Left colon (tissue), 2 donors: ENCODE measurements at places on chromosomes 2 and 18.
A peak's percentile ranks its signal among the peaks of the same experiment; 100 is the strongest.

- no peak for DNase-seq
Measured at GRCh38 chr2:100603414-100603813, 40.6 kb downstream of the PDCL3 start.

DNA sequence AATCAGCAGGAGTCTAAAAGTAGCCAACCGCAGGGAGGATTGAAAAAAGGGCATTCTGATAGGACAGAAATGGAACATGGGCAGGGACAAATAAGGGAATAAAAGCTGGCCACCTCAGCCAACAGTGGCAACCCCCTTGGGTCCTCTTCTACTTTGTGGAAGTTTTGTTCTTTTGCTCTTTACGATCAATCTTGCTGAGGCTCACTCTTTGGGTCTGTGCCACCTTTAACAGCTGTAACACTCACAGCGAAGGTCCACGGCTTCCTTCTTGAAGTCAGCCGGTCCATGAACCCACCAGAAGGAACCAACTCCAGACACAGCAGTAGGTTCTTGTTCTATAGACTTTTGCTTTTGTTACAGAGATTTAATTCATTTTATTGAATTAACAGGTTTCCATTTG lies 285.4 kb upstream of the CDH20 start:
- no peak for DNase-seq

- DNase-seq = no peak
Measured at GRCh38 chr2:15940661-15941480, 521 bp downstream of the MYCN start.

GRCh38 chr2:172842511-172843265 lies 107.0 kb downstream of the RAPGEF4 start:
- DNase-seq = no peak

DNA sequence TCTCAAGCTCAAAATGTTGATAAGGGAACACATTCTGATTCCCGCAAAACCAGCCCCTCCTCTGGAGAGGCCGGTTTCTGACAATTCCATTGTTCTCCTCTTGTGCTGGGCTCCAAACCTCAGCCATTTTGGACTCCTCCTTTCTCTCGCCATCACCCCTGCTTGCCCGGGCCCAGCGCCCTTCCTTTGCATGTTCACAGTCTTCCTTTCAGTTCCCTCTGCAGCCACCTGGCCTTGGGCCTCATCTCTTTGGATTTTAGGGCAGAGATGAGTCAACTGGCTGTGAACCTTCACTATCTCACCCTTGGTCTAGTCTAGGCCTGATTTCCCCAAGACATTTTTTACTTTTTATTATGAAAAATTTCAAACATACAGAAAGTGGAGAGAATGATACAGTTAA lies 155.9 kb upstream of the MAP3K20 start:
- DNase-seq = no peak

DNA sequence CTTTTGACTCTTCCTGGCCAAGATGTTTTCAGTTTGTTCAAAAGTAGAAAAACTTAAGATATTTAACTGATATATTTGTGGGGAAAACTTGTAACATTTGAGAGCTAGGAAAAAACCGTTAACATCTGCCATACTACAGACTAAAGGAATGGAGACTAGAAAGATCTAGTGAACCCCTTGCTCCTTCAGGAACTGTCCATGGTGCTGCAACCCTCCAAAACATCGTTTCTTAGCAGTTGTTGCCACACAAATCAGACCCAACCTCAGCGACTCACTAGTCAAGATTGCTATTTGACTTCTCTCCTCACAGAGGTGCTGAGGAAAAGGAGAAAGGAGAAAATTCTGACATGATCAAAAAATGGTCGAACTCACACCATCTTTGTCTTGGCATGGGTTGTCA lies 393.8 kb upstream of the LYPD1 start:
- peak; percentile 4 for DNase-seq
